Suppressor macrophage (primary cell): ENCODE measurements at places on chromosomes 2 and 18.

DNA sequence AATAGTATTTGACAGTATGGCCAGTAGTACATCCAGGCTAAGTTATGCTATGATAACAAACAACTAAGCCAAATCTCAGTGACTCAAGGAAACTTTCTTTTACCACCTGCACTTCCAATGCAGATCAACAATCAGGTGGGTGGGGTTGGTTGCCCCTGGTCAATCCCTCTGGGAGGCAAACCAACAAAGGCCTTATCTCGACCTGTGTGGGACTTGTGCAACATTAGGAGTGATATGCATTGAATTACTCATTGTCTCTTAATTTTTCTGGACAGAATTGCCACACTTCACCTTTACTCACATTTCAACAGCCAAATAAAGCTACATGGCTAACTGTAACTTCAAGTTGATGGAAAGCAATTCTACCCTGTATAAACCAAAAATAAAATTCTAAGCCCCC, 1049.3 kb upstream of the CDH2 start:
- no peak for DNase-seq

DNA sequence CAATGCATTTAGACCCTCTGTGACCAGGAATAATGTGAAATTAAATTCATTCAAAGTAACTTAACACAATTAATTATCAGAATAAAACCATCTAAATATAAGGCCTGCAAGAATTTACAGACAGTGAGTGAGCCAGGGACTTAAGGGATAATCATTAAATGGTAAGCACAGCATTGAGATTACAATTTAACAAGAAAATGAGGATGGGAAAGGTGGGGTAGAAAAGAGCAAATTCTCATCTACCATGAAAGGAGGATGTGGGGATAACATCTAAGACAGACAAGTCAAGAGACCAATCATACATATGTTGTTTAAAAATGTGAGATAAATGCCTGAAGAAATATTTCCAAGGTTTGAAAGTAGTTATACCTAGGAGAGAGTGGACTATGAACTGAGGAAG, 259.3 kb upstream of the NT5C1B start:
- no peak for DNase-seq

- DNase-seq, result no peak
These were observed 652.0 kb upstream of the SALL3 start for GRCh38 chr18:78327643-78328042.

GRCh38 chr18:48208432-48209140, 200.6 kb downstream of the ZBTB7C start:
- DNase-seq, result no peak

DNA sequence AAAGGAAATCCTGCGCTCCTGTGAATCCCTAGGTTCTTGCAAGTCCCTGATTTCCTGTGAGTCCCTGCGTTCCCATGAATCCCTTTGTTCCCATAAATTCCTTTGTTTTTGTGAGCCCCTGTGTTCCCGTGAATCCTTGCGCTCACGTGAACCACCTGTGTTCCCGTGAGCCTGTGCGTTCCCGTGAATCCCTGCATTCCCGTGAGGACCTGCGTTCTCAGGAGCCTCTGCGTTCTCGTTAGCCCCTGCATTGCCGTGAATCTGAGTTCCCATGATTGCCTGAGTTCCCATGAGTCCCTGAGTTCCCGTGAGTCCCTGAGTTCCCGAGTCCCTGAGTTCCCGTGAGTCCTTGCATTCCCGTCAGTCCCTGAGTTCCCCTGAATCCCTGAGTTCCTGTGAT, 71.5 kb downstream of the SNTG2 start:
- DNase-seq, result no peak

GRCh38 chr2:236449167-236449761, 120.4 kb upstream of the ACKR3 start:
- no peak for DNase-seq

- DNase-seq, result no peak
These were observed 91.1 kb downstream of the ZNF532 start for GRCh38 chr18:58955738-58956137.

GRCh38 chr18:75016025-75016717, 192.8 kb downstream of the PTGR3 start:
- no peak for DNase-seq
